HT-29 (cell line): ENCODE measurements at places on chromosomes 11 and 22. TPM values are rescaled to one million over a fixed set of nuclear protein-coding genes. Genes with fewer than 3 reads are reported as not detected.

DNA sequence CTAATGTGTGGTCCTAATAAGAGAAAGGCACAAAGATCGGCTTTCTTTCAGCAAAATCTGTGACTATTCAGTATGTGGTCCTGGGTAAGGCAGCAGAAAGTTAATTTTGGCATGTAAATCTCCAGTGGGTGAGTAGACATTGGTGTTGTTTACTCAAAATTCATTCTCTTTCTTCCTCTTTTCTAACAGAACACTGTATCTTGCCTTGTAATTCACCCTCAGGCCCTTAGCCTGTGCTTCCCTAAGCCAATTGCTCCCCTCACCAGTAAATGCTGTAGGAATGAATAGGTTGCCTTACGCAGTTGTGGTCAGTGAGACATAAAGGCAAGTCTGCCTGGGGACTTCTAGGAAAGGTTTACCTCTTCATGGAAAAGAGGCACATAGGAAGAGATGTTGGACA, 49.9 kb upstream of the PDE3B start:
- DNase-seq: no peak

DNA sequence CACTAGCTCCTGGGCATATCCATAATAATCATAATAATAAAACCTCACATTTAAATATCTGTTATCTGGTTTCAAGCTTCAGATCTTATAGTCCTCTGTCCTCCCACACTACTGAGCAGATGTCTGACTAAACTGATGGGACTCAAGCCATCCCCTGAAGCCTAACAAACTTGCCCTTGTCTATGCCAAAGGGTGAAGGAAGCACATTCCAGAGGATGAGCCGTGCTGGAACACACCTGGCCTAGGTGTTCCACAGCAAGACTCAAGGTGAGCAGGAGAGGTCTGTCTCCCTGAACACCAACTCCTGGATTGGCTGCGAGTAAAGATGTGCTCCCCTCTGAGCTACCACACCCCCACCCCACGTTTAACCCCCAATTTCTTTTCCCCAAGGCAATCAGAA, 14.7 kb downstream of the SCUBE2 start:
- no peak for DNase-seq

DNA sequence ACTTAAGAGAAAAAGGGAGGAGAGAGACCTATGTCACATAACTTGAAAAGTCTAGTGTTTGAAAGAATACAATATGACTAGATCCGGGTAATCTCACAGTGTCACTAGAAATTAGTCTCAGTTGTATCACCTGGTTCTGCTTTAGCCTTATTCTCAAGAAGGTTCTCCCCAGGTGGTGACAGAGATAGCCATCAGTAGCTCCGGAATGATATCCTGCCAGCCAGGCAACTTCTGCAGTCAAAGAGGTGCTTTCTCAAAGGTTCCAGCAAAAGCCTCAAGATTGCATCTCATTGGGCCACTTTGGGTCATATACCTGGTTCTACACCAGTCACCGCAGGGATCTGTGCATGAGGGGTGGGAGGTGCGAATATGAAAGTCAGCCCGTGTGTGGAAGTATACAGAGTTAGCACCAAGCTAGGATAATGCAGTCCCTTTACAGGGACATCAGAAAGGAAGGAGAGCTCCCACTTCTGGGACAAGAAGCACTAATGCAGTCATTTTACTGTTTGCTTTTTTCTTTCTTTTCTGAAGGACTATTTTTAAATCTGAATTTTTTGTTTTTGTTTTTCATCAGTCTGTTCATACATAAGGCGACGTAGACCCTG, 61.1 kb downstream of the CYB5R2 start:
- peak; percentile 51 for DNase-seq

DNA sequence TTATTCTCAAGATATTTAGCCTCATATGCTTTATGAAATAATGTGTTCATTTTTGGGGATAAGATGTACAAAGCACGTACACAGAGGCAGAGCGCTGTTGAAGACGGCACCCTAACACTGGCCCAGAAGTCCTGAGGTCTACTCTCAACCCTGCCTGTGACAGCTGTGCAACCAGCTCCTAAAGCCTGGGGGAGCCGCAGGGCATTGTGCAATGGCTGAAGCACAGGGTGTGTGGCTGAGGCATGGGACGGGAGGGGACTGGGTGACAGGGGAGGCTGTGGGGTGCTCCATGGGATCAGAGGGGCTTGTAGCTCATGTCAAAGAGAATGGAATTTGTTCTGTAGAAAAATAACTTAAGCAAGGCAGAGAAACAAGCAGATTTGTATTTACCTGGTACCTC, 27.7 kb downstream of the FAM227A start:
- DNase-seq: no peak

GRCh38 chr11:78030429-78031325, 7.6 kb upstream of the KCTD14 start:
- DNase-seq: peak; percentile 65

Gene CBY1
- 7.3 and 10.5 TPM in 2 replicates for total RNA-seq

Gene SLC22A8
- not detected in 2 replicates for total RNA-seq
